ENCODE measurements at places on chromosomes 4 and X.

GRCh38 chr4:67204441-67204840, 340.9 kb downstream of the CENPC start:
- no peak for DNase-seq

GRCh38 chr4:147533331-147533730, 52.4 kb downstream of the EDNRA start:
- no peak for DNase-seq

DNA sequence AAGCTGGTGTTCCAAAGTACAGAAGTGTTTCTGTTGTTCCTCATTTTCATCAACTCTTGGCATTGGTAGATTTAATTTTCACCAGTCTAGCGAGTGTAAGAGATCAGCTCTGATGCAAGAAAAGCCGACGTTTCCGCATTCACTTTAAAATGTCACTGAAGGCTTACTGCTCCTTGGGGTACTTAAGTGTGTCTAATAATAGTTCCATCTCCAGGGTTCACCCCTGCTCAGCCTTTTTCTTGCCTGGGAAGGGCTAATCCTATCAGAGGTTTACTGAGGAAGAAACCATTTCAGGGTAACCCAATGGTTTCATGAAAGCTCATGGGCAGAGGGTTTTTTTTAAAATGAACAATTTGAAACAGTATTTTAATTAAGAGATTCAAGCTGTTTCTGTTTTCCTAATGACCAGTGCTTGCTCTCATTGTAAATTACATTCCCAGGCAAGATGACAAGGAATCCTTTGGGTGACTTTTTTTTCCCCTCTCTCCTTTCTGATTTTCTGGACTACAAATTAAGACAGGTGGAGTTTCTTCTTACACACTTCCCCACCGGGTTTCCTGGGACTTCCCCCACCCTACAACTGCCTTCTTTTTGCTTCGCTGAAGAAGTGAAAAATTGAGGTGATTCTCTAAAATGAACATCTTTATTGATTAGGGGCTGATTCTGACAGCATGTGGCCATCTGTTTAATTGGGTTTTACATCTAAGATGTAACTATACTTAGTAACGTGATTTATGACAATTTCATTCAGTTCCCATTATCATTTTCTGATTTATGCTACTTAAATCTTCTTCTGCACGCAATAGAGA, 78.7 kb upstream of the CBLL2 start:
- no peak for DNase-seq

- no peak for DNase-seq
Observed at GRCh38 chr4:36274158-36274557, 7.3 kb upstream of the DTHD1 start.

- no peak for DNase-seq
Observed at GRCh38 chr4:85732124-85732523, 257.2 kb downstream of the ARHGAP24 start.

DNA sequence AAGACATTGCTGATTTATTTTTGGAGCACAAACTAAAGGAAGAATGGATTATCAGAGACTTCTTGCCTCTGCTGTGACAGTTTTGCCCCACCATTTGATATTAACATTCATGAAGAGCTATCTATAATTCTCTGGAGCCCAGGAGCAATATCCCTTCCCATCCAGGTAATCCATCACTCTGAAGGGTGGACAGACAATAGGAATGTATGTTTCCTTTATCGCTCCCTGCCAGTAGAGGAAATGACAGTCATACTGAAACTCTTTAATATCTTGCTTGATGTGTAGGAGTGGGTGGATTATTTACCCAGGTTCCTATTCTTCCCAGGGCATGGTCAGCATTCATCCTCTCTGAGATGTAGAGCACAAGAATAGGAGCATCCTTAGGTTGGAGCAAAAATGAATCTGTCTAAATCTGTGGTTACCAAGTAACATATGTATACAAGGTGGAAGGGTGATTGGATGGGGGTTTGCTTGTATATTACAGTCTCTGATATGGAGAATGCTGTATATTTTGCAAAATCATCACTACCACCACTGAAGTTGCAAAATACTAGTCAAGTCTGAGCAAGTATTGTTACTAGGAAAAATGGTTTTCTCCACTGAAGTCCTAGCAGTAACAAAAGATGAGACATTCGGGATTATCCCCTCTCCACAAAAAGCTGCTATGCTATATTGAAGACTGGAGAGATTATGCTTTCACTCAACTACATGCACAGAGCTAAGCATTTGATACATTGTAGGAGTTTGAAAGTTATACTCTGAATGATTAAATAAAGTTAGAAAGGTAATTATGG, 151.6 kb downstream of the CBLL2 start:
- no peak for DNase-seq

DNA sequence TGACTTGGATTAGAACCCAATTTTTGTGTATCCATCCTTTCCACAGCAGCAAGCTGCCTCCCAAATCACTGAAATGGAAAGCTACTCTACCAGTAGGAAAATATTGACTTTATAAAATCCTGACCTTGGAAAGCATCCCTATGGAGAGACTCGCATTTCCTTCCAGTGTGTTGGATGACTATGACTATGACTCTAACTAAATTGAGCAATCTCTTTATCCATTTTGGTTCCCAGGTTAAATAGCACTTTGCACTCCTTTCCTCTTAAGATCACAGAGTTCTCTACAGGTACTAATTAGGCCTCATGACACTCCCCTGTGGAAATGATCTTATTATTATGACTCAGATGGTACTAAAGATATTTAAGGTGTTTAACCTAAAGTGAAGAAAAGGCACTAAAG, 431.8 kb downstream of the PPARGC1A start:
- DNase-seq = no peak

DNA sequence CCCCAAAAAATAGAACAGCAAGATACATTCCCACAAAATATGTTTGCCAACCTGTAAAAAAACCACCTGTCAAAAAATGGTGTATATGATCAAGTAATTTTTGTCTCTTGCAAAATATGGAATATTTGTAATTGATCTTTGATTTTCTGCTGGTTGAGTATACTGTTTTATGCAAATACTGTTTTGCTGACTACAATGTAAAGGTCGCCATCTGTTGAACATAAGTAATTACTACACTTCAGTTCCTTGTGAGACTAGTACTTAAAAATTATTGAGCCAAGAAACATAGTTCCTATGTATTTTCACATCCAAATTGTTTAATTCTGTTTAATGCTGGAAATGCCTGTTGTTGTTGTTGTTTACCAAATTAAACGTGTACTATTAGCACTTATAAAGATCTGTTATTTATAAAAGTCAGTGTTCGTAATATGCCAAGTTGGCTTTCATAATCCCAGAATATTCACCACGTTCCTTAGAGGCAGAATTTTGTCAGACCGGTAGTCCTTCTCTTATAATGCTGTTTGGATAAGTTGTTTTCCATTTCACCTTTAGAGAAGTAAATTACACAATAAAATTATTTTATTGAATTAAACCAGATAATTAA, 144.2 kb downstream of the PDLIM5 start:
- DNase-seq = peak; percentile 23

DNA sequence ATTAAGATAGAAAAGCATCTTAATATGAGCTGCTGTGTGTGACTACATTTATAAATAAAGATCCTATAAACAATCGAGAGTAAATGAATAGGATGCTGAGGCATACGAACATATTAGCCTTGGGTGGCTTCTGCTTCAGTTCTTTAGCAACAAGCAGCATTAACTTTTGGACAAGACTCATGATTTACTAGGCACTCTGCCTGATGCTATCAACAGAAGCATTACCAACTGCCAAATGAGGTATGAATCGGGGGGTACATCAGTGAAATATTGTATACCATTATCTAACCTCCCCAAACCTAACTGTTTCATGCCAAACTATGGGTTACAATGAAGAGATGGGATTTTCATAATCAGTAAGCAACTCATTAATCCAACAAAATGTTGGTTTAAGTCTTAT, 113.1 kb downstream of the RAB28 start:
- no peak for DNase-seq

All from GM04504 (cell line).